ENCODE measurements at places on chromosomes 6 and 20. TPM values are rescaled to one million over a fixed set of nuclear protein-coding genes. Genes with fewer than 3 reads are reported as not detected.

- no peak for DNase-seq
These were observed 18.3 kb upstream of the CITED2 start for GRCh38 chr6:139392794-139393193.

SERPINB6 gene
- total RNA-seq: 102 TPM

GRCh38 chr6:83592770-83593394 lies 80.5 kb downstream of the PRSS35 start:
- peak; percentile 14 for DNase-seq

GRCh38 chr6:136148051-136148450 lies 102.1 kb downstream of the MTFR2 start:
- DNase-seq: no peak

- DNase-seq: no peak
These were observed 43.6 kb upstream of the FUCA2 start for GRCh38 chr6:143555071-143555492.

EYS gene
- total RNA-seq: 0.09 TPM

DNA sequence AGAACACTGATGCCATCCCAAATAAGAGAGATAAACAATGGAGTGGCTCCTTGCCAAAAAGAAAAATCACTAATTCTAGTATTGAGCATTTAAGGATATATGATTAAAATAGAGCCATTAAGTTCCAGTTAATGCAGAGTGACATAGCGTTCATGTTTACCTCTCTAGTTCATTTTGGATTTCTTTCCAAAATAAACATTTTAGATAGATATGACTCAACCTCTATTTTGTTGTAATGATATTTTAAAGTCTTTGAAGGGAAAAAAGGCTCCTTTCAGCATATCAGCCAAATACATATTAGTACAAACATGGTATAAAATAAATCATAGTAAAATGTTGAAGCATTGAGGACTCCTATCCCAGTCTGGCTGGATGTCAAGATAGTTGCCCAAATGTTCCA lies 33.4 kb downstream of the RWDD2A start:
- DNase-seq: peak; percentile 15

NTSR1 gene
- total RNA-seq: 8.0 TPM

NRSN1 gene
- total RNA-seq: not detected

GRCh38 chr20:14838663-14839628 lies 501.5 kb upstream of the FLRT3 start:
- no peak for DNase-seq

DNA sequence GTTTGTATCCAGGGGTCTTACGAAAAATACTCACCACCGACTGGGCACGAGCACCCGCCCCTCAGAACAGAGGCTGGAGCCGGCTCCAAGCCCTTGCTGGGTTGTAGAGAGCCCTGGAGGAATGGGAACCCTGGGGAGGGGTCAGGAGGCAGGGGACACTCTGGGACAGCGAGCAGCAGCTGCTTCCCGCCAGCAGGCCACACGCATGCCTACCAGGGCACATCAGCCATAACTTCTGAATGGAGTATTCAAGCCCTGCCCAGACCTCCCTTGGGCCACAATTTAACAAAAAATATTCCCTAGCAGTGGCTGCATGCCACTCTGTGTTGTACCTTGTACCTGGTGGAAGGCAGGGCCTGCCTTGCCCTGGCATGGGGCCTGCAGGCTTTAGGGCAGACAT lies 31.6 kb upstream of the CD93 start:
- DNase-seq: no peak

Data from fibroblast of the aortic adventitia (primary cell).